Activated CD8-positive, alpha-beta memory T cell treated with anti-CD3 and anti-CD28 coated beads for 1 hour (primary cell): ENCODE measurements at places on chromosomes 5 and 9.

DNA sequence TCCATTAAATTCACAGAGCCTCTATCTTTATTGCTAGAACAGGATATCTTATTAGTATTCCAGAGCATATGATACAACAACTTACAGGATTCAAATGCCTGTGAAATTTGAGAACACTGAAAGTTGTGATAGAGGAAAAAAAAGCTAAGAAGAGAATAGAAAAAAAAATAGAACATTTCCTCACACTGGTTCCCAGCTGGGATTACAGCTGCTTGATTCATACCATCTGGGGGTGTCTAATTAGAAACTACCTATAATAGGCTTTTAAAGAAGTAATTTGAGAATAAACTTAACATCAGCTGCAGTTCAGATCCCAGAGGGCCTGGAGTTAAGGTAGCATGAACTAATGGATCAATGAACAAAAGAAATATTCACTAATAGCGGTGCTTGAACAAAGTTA, 922.0 kb downstream of the CDH12 start:
- no peak for DNase-seq

DNA sequence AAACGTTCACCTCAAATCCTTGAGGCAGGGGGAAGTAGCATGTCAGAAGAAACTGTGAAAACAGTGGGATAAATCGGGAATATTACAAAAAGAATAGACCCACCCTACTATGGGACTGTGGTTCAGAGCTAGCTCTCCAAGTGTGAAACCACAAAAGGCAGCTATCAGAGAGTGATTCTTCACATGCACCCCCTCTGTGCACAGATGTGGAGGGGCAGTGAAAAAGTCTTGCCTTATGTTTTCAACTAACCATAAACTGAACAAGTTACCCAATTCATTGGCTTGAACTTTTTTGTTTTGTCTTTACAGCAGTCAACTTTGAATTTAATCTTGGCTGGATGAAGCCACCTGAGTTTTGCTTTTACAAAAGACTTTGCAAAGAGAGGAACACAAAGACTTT, 98.8 kb upstream of the NR4A3 start:
- DNase-seq, result no peak

DNA sequence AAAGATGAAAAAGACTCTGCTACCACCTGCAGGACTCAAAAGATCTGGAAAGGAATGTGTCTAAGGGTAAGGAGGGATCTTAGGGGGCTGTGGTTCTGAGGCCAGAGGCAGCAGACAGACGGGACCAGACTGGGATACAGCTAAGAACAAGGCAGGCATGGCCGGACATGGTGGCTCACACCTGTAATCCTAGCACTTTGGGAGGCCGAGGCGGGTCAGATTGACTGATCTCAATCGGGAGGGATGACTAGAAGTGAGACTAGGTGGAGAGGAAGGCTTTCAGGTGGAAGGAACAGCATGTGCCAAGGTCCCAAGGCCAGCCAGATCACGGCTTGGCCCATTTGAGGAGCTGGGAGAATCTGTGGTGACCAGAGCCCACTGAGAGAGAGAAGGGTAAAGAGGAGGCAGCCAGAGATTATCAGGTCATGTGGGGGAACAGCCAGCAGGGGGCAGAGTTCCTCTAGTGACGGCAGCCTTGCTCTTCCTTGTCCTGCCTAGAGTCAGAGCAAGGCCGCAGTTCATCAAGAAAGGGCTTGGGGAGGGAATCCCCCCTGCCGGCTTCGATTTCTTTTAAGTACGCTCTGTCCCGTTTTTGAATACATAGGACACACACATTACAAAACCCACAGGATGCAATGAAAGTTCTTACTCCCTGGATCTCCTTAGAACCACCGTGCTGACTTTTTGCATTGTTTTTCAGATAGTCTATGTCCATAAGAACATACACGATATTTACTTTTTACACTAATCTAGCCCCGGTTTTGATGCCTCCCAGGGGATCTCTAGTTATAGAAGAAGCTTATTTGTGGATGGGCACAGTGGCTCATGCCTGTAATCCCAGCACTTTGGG, 2.6 kb upstream of the OLFML2A start:
- DNase-seq, result peak; percentile 53

DNA sequence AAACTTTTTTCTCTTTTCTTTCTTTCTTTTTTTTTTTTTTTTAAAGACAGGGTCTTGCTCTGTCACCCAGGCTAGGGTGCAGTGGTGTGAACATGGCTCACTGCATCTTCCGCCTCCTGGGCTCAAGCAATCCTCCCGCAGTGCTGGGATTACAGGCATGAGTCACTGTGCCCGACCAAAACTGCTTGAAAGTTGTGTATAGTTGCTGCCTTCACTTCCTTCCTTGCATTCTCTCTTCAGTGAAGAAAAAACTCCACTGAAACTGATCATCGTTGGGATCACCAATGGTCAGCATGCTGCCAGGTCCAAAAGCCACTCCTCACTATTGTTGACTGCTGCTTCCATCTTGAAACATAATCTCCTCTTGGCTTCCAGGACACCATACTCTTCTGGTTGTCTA, 66.6 kb upstream of the CTNNA1 start:
- no peak for DNase-seq

GRCh38 chr5:158880483-158881001, 219.2 kb downstream of the EBF1 start:
- no peak for DNase-seq

DNA sequence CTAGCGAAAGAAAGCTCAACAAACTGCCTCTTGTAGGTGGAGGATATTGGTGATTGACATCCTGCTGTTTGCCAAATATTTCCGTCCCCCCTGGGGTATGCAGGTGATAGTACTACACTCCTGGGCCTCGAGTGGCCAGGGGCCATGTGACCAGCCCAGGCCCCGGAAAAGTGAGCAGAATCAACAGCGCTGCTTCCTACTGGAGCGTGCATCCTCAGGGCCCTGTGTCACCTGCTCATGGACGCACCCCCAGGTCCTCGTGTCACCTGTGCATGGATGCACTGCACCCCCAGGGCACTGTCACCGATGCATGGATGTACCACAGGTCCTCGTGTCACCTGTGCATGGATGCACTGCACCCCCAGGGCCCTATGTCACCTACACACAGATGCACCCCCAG, 43.8 kb downstream of the ADAMTS16 start:
- no peak for DNase-seq

DNA sequence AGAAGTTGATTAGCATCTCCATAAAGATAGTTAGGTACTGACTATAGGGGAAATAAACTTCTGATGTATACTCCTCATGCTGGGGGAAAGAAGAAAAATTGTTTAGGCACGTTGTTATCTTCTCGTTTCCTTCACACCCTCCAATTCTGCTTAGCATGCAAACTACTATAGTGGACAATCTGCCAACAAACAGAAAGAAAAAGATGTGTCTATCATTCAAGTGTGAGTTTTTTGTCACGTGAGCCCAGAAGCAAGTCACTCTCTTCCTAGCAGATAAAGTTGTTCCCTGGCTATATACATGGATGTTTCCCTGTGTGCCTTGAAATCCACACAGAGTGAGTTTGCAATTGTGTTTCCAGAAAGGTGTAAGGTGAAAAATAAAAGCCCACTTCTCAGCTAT, 318.4 kb downstream of the CWC27 start:
- no peak for DNase-seq

GRCh38 chr5:123209502-123210027, 120.5 kb downstream of the PRDM6 start:
- DNase-seq, result no peak

- DNase-seq, result no peak
Measured at GRCh38 chr5:96741106-96741505, 66.6 kb downstream of the ERAP1 start.

GRCh38 chr9:33466565-33467495, 6.9 kb downstream of the NOL6 start:
- peak; percentile 45 for DNase-seq

DNA sequence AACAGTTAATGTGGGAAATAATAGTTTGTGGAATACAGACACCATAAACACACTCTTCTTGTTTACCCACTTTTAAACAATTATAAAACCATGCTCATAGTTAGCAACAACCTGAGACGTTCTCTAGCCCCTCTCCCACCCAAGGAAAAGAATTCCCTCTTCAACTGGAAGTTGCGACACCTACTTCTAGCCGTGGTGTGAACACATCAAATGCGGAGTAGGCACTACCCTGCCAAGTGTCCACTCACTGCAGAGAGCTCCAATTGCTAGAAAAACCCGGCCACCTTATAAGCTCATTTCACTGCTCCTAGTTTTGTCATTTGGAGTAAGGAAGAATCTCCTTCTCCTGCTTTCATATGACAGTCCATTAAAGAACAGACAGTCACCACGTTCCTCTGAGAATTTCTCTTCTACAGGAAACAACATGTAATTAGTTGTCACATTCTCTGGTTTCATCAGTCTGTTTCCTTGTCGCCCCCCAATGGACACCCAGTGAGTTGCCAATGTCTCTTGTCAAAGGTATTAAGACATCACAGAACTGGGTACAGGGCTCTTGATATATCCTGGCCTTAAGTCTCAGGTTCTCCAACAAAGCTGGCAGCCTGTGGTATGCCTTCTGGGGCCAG, 47.3 kb downstream of the PRLR start:
- DNase-seq, result no peak

- DNase-seq, result no peak
Measured at GRCh38 chr9:18365651-18366050, 108.3 kb upstream of the ADAMTSL1 start.

- DNase-seq, result no peak
Measured at GRCh38 chr5:110769000-110769681, 30.3 kb downstream of the SLC25A46 start.

- DNase-seq, result no peak
Measured at GRCh38 chr5:55324006-55324405, 16.2 kb downstream of the MTREX start.

DNA sequence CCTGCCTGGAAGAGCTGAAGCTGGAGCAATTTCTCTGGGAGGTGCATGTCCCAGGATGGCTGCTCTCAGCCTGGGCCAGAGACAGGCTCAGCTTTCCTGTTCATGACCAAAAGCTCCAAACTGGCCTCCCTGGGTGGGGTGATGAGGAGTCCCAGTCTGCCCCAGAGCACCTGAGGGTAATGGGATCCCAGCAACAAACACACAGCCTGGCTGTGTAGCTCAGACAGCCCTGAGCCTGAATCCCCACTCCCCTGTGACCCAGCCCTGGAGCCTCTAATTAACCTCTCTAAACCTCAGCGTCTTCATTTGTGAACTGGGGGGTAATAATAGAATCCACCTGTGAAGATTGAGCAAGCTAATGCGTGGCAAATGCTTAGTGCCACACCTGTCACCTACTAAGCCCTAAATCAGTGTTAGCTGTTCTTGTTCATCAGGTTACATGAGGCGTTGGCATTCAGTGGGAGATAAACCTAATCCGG, 67.5 kb downstream of the HSPA4 start:
- DNase-seq, result no peak

DNA sequence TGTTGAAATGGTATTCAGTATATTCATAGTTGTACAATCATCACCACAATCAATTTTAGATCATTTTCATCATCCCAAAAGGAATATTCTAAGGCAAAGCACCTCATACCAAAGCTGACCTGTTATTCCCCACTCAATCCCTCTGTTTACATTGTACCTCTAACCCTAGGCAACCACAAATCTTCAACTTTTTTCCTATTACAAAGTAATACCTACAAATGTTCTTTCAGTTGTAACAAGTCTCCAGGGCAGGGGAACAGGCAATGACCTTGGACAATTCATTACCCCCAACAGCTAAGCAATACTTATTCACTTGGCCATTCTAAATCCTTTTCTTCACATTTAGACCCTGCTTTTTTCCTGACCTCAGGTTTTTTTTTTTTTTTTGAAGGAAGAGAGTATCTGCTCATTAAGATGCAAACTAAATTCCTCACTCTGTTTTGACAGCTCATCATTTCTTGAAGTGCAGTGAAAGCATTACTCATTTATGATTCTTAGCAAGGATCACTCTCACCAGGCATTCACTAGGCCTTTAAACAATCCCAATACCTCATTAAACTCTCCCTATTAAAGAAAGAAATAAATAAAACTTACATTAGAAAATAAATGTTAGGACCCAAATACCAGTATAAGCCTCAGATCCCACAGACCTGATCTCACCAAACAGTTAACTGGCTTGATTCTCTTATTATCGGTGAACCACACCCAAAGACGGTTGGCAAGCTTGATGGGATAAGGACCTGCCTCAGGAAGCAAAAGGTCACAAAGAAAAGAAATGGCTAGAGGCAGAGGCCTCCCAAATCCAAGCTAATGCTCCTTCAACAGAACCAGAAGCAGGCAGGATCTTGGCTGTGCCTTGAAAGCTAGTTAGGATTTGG, 15.3 kb downstream of the MTMR12 start:
- DNase-seq, result no peak

GRCh38 chr9:116383133-116383532, 229.5 kb downstream of the PAPPA start:
- DNase-seq, result no peak

GRCh38 chr5:170892196-170892595, 30.4 kb downstream of the RANBP17 start:
- no peak for DNase-seq

- no peak for DNase-seq
Measured at GRCh38 chr5:135443161-135443960, 3.8 kb downstream of the DCANP1 start.

DNA sequence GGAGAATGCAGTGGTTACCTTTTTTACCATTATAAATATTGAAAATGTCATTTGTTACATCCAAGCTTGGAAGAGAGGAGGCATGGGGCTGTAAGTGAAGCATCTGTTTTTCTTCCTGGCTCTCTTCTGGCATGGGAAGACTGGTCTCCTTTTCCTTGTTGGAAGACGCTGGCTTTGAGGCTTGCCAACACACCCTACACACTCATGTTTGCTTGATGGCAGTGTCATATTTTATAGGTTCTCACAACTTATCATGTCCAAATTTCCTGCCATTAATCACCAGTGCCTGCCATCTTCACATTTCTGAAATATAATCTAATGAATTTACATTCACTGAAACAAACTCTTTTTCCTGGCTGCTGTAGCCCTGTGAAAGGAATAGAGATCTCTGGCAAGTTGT, 252.9 kb downstream of the MAN2A1 start:
- DNase-seq, result no peak
